Activated CD8-positive, alpha-beta memory T cell treated with anti-CD3 and anti-CD28 coated beads for 1 hour (primary cell): ENCODE measurements at places on chromosomes 5 and 9.
A peak's percentile ranks its signal among the peaks of the same experiment; 100 is the strongest.

- DNase-seq = no peak
These were observed 284.2 kb upstream of the ADAMTS16 start for GRCh38 chr5:4855880-4856279.

GRCh38 chr9:97501177-97501971, at the start of gene TMOD1:
Gene TMOD1 (plus strand): TSS chr9:97501666. CDS start chr9:97524189, 22,523 bp downstream.
- DNase-seq = peak; percentile 11

DNA sequence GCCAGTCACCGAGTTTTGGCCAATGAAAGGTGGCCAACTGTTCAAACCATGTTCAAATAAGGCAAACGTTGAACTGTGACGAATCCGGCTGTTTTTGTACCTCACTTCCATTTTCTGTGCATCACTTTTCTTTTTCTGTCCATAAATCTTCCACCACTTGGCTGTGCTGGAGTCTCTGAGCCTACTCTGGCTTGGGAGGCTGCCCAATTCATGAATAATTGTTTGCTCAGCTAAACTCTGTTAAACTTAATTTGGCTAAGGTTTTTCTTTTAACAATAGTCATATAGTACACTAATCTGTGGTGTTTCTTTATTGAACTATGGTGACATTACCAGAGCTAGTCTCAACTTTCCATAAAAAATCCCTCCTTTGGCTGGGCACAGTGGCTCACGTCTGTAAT, 11.3 kb downstream of the NIM1K start:
- no peak for DNase-seq

DNA sequence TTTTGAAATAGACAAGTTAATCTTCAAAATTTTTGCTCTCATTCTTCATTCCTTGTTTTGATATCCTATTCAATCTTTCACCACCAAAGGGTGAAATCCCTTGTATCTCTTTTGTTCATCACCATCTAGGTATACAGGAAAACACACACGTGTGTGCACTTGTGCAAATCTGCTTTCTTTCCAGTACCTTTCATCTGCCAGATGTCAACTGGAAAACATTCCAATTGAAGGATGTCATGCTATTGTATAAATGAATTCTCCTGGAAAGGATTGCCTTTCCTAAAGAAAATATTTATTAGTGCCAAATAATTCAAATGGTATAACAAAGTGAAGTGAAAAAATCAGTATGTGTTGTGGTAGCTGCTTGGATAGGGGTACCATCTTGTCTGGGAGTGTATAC, 123.7 kb downstream of the RANBP17 start:
- no peak for DNase-seq

GRCh38 chr5:168357876-168358275, 66.4 kb downstream of the WWC1 start:
- no peak for DNase-seq

- DNase-seq = no peak
These were observed 279.6 kb upstream of the FTMT start for GRCh38 chr5:121572061-121572460.

DNA sequence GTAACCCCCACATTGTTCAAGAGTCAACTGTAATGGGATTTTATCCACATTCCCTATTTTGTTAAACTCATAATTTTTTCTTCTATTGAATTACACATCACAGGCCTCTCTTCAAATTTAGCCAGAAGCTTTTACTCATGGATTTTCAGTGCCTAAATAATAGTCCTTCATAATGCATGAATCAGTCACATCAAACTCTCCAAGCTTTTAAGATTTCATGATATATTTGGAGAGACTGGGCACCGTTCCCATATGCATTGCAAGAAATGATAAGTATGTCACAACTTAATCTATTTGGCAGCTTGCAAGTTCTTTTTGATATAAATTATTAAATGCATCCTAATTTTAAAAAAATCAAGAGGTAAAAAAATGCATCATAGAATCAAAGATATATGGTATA, 465.9 kb downstream of the DMAC1 start:
- DNase-seq = no peak

GRCh38 chr5:111932628-111933027, 175.6 kb upstream of the NREP start:
- no peak for DNase-seq

DNA sequence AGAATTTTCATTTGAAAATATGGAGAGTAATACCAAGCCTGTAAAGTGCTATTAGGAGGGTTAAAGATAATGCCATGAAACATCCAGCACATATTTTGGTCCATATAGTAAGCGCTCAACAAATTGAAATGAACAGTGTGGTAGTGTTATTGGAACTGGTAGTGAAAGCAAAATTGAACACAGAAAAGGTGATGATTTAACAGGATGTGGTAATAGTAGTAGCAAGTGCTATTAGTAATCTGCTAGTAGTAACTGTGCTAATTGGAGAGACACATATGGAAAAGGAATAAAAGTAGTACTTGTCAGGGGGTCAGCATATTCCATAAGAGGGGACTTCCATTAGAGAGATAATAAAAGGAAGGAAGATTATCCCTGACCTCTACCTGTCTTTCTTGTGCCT, 187.3 kb downstream of the HTR1A start:
- no peak for DNase-seq

- no peak for DNase-seq
These were observed 217.9 kb downstream of the ATPSCKMT start for GRCh38 chr5:10031817-10032216.

GRCh38 chr9:994005-994404, 17.6 kb downstream of the DMRT3 start:
- no peak for DNase-seq

DNA sequence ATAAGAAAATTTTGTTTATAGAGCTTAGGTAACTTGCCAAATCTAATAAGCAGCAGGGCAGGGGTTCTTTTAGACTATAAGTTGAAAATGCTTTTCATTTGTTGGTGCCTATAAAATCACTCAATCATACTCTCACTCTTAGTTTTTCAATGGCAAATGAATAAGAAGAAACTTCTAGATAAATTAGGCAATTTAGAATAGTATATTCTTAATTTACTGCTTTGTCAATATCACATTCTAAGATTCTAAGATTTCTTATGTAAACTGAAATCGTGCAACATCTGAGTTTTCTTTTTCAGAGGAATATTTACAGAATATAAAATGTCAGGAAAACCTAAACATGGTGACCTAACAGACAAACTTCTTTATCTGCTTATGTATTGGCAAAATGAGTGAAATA, 849.0 kb downstream of the DTWD2 start:
- DNase-seq = no peak

- DNase-seq = no peak
These were observed 107.7 kb downstream of the LIFR start for GRCh38 chr5:38448568-38449350.

GRCh38 chr9:16106021-16106571, 553.3 kb downstream of the CCDC171 start:
- DNase-seq = no peak

- DNase-seq = no peak
These were observed 80.5 kb upstream of the JAK2 start for GRCh38 chr9:4904322-4905134.

DNA sequence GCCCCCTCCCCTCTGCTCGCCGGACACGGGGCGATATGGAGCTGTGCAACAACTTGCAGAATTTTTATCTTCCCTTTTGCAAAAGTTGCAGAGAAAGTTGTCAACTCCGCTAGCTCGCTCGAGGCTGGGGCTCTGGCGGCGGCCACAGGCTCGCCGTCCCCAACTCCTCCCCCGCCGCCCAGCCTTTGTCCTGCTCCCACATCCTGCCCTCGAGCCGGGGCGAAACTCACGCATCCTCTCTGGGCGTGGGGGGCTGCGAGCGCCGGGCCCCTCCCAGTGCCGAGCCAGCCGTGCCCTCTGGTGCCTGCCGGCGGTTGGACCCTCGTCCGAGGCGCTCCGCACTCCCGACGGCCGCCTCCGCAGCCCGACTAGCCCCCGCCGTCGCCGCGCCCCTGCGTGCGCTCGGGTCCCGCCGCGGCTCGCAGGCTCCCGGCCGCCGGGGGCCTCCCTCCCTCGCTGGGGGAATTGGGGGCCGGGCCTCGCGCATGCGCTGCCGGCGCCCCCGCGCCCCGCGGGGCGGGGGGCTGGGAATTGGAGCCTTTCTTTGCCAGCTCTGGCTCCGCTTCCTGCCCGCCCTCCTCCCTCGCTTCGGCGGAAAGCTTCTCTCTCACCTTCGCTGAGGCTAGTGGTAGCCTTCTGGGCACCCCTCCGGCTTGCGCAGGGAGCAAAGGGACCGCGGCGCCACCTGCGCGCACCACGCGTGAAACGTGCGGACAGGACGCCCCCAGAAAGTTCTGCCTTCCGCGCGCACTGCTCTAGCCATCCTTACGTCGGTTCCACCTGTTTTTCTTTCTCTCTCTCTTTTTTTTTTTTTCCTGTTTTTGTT, at the start of gene CCNJL:
TSS of gene CCNJL (minus strand) at position 431 of the 826 bp plus-strand sequence. CDS start 641 bp downstream, outside the sequence.
- DNase-seq = no peak

DNA sequence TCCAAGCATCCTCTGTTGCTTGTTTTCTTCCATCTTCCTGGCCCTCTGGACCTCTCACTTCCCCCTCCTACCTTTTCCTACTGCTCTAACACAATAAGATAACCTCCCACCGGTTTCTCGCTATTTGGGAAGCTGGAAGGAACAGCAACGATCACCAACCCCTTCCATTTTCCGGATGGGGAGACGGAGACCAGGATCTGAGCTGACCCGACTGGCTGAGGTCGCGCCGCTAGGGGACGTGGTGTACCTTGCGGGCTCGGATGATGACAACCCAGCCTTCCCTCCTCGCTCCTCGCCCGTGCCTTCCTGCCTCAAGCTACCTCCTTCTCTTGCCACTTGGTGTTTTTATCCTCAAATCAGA, 1.9 kb downstream of the LPAR1 start:
- no peak for DNase-seq

GRCh38 chr9:21144603-21145002, 3.0 kb upstream of the IFNW1 start:
- DNase-seq = no peak

- DNase-seq = no peak
These were observed 204.1 kb downstream of the GABBR2 start for GRCh38 chr9:98504298-98505282.

GRCh38 chr5:124649491-124650146, 96.8 kb downstream of the ZNF608 start:
- peak; percentile 27 for DNase-seq

GRCh38 chr5:111383288-111383970, 128.9 kb downstream of the STARD4 start:
- no peak for DNase-seq

DNA sequence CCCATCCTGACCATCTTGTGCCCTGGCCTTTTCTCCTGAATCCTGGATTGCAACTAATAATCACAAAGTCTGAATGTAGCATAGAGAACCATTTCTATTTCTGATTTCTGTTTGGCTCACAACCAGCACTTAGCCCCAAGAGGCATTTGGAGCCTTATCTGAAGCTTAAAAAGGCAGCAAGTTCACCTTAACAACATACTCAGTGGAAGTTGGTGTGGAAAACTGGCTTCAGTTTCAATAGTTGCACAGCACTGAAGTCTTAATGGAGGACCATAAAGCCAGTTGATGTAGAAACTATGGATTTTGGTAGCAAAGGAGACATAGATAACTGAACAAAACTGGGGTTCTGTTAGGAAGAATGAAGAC, 574.1 kb downstream of the PSAT1 start:
- DNase-seq = no peak

DNA sequence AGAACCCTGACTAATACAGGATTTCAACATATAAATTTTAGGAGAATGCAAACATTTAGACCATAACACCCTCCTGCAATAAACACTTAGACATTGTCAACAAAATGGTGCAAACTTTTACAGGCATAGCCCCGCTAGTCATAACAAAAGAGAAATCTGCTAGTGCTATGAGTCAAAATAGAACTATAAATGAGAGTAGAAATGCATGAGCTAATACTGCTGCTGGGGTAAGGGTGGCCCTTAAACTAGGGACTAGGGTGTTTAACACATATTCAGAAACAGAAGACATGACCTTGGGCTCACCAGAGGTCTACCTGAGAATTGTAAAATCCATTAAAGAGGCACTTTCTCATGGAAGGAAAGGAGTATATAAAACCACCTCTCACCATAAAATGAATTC, 131.6 kb downstream of the TLR4 start:
- no peak for DNase-seq

DNA sequence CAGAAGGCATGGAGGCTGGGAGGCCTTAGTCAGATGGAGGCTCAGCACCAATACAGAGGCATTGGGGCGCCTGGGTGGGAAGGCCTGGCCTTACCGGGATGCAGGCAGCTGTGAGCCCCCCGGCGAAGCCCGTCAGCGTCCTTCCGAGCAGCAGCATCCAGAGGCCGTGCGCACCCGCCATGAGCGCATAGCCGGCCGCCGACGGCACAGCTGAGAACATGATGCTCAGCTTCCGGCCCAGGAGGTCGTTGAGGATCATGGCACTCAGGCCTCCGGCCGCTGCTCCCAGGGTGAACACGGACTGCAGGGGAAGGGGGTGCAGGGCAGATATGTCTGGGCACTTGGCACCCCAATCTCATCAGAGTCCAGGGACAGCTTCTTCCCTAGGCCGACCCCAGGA, 2.0 kb downstream of the SLC2A6 start:
- DNase-seq = no peak

- DNase-seq = no peak
These were observed 194.2 kb upstream of the GLRA1 start for GRCh38 chr5:152118676-152119470.

GRCh38 chr9:36560771-36561170, 11.9 kb upstream of the MELK start:
- no peak for DNase-seq

GRCh38 chr9:96048104-96048955, 172.8 kb downstream of the ERCC6L2 start:
- no peak for DNase-seq

DNA sequence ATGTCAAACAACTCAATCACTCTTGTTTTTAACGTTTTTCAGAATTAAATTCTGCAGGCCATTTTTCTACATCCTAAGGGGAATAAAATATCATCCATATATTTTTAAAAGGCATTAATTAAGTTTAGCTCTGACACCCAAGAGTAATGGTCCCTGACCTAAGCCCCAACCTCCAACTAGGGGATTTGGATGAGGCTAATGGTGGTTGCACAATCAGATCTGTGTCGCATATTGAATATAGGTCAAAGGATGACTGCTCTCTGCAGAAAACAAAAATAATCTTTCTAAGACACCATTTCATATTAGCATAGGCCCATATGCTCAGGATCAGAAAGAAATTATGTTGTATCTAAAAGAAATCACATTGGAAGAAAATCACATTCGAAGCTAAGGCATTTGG, 20.7 kb downstream of the CDH6 start:
- no peak for DNase-seq

DNA sequence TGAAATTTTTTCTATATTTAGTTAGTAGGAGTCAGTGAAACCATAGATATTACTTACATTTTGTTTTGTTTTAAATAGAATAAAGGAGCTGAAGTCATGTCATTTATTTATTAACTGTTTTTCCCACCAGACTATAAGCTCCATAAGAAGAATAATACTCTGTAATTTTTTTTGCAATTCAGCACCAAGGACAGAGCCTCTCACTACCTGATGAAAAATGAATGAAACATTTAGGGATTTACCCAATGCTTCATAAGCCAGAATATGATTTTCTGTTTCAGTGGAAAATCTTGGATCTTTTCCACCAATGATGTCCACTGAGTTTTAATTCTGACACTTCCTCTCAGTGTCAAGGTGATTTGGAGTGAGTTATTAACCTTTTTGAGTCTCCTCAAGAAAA, 624.9 kb upstream of the GRAMD2B start:
- DNase-seq = no peak

GRCh38 chr9:29775491-29775890, 2202.2 kb upstream of the C9orf72 start:
- DNase-seq = no peak
